HepG2 (cell line): ENCODE measurements at places on chromosomes 13 and 19.
A peak's percentile ranks its signal among the peaks of the same experiment; 100 is the strongest.

DNA sequence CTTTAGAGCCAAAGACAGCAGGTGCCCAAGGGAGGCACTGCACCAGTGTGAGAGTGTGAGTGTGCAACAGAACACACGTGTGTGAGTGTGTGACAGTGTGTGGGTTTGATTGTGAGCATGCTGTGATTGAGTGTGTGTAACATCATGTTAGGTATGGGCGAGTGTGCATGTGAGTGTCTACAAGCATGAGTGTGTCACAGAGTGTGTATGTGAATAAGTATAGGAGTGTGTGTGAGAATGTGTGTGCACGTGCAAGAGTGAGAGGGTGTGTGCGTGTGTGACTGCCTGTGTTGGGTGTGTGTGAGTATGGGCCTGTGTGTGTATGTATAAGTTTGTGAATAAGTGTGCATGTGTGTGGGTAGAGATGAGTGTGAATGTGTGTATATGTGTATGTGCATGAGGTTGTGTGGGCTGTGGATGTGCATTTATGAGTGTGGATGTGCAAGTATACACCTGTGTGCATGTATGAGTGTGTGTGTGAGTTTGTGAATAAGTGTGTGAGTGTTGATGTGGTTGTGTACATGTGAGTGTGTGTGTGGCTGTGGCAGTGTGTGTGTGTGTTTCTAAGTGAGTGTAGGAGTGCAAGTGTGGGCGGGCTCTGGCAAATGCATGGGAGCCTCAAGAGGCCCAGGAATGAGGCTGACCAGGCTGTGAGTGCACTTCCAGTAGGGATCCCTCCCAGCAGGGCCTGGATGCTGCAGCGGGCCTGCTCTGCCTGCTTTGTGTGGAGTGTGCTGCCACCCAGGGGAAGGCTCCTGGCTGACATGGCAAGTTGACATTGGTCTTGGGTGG lies 198.4 kb downstream of the COL4A1 start:
- peak; percentile 51 for DNase-seq

DNA sequence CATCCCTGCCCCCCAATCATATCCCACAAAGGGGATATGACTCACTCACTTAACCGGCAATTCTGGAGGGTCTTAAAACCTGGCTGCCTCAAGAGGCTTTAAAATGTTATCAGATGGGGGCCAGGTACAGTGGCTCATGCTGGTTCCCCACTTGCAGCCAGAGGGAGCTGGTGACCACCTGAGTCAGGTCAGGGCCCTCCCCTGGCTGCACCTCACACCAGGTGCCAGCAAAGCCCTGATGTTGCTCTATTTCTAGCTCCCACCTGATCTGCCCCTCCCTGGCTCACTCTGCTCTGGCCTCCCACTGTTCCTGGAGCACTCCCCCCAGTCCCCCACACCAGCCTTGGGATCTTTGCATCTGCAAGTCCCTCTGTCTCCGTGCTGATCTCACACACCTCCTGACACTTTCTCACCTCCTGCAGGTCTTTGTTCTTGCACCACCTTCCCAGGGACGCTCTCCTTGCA lies 14.2 kb downstream of the HPN start:
- DNase-seq = no peak

GRCh38 chr19:14271840-14272239 lies 65.9 kb upstream of the ADGRL1 start:
- DNase-seq = no peak

- peak; percentile 19 for DNase-seq
These were observed 588 bp upstream of the DPY19L3 start for GRCh38 chr19:32404933-32405430.

DNA sequence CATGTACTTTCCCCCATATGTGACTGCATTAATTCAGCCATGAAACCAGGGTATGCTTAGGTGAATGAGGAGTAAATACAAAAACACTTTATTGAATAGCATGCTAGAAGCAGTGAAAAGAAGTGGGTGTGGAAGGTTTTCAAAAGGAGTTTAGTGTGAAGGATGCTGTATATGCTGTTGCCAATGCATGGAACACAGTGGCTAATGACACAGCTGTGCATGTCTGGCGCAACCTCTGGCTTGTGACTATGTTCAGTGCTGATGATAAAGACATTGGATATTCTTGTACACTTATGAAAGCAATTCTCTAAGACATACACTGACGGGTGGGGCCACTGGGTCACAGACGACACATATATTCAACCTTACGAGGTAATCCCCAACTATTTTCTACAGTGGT lies 55.2 kb downstream of the SOX21 start:
- DNase-seq = no peak

GRCh38 chr13:113137691-113138298 lies 15.2 kb downstream of the F10 start:
- DNase-seq = no peak
